Fibroblast of skin of left quadriceps (primary cell): ENCODE measurements at places on chromosomes 12 and 14.
A peak's percentile ranks its signal among the peaks of the same experiment; 100 is the strongest.

GRCh38 chr14:65072256-65072655 lies 30.1 kb downstream of the MAX start:
- DNase-seq: no peak

GRCh38 chr12:13100605-13100881 lies 2.9 kb downstream of the GSG1 start:
- no peak for DNase-seq

GRCh38 chr12:118590406-118591150 lies 214.2 kb downstream of the SUDS3 start:
- DNase-seq: no peak

GRCh38 chr12:31929027-31929526 lies 30.1 kb upstream of the RESF1 start:
- DNase-seq: no peak

DNA sequence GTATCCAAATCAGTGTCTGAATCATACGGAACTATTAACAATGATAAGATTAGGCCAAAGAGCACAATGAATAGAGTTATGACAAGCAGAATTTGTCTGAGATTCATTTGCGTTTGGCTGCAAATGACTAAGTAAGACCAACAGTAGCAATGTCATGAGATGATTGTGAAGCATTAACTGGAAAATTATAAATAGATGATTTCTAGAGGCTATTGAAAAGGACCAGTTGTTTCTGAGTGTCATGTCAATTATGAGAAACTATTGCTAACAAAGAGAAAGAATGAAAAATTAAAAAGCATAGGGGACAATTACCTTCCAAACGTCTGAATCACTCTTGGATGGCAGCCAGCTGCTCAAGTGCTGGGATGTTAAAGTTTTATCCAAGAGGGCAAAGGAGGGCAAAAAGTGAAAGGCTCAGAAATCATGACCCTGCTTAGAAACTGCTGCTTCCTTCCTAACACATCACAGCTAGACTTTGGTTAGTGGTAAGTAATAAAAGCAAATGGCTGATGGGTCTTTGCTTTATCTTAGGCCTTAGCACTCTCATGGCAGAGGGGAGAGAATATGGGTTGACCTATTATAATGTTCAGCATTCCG lies 89.0 kb downstream of the AKAP6 start:
- DNase-seq: no peak

GRCh38 chr14:98170575-98170974 lies 1101.4 kb downstream of the BCL11B start:
- no peak for DNase-seq

DNA sequence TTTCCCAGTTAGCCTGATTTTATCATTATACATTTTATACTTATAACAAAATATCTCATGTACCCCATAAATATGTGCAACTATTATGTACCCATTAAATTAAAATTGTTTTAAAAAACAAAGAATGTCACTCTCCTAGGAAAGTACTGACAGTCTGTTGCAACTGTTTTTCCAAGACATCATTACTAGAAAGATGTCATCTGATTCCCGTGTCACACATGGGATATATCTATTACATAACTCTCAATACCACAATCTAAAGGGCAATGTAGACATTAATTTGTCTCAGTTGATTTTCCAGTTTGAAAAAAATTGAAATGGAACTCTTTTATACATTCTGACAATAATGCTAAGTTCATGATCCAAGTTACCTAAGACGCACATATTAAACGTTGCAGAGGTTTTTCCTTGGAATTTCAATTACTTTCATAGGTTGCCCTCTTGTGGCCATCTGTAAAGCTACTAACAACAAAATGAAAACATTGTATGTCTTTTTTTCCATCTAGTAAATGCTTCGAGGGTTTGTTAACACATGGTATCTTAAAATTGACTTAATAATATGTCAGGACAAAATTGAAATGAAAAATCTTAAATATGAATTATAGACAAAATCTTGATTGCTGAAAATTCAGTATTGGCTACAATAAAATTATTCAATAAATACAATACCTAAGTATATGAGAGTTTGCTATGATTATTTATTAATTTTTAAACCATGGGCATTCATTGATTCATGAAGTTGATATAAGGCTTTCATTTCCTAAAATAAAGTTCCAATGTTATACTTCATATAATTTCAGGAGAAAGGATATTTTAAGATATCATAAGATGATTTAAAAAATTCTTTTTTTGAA lies 131.6 kb downstream of the PPFIA2 start:
- DNase-seq: peak; percentile 20

DNA sequence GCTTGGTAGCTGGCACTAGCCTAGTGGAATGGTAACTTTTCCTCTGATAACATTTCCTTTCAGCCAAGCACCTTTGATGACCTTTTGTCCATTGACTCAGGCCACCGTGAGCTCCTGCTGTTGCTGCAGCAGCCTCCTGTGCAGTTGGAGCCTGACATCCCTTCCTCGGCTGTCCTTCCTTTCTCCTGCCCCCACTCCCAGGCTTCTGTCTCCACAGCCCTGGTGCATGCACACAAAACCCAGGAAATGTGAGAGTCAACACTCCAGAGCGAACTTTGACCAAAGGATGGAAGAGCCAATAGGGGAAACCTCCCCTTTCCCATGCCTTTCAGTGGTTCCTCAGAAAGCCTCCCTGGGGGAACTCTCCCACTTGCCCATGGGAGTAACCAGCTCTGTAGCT lies 115.0 kb downstream of the TMEM260 start:
- DNase-seq: no peak

GRCh38 chr12:100576331-100577036 lies 3.0 kb downstream of the GAS2L3 start:
- DNase-seq: peak; percentile 53

DNA sequence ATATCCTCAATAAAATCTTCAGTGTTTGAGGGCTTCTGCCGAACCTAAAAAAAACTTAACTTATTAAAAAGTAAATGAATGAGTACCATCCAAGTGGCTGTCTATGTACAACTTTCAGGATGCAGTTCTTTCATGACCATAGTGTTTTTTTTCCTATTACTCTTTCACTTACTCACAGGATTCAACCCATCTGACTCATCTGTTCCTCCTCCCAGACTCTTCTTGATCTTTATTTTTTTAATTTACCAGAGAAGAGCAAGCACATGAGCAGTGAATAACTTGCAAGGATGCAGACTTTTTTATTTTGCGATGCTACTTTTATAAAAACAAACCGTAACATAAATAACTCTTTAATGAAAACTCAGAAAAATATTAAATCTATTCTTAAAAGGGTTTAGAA lies 24.5 kb downstream of the RECQL start:
- DNase-seq: peak; percentile 2

DNA sequence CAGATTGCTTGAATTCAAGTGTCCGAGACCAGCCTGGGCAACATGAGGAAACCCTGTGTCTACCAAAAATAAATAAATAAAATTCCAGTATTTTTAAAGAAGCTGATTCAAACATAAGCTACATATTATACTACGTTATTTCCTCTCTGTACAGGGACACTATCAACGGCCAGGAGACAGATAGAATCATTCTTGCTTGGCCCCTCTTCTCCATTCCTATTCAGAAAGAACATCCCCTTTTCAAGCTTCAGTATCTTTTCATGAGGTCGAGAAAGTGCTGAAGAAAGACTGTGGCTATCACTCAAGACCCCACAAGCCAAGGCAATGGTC lies 314 bp upstream of the DHRS7 start:
- DNase-seq: no peak

DNA sequence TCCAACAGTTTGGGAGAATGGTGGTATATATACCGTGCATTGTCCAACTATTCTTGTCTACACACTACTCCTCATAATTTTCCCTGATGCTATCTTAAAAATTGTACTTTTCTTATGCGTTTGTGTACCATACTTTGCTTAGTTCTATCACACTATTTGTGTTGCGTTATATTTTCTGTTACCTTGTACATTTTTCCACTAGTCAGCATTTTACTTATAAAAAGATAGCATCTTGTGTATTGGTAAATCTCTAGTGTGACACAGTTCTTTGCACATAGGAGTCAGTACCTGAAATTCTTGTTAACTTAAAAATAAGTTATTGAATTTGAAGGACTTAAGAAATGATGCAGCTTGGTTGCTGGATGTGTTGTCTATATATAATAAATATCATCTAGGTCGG lies 201.8 kb upstream of the LMO3 start:
- DNase-seq: no peak

DNA sequence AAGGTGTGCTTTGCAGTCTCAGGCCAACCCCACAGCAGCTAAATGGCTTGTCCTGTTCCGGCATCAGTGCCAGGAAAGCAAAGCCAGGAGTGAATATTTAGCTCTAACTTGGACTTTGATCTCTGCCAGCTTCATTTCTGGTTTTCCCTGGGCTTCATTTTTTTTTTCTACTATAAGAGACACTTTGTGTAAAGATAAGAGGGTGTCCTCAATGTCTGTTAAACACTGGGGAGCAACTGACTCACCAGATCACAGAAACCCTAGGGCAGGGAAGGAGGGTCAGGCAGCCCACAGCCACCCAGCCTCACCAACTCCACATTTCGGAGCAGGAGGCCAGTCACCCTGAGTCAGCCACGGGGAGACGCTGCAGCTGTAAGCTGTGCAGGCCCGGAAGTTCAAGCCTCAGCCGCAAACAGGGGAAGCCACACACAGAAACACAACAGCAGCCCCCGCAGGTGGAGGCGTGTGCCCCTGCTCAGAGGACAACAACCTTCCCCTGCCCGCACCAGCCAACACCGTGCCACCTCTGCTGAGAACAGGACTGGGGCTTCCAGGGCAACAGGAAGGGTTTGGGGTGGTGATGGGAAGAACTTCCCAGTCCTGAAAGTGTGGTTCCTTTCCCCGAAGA lies 6.3 kb downstream of the TNFRSF1A start:
- peak; percentile 51 for DNase-seq

DNA sequence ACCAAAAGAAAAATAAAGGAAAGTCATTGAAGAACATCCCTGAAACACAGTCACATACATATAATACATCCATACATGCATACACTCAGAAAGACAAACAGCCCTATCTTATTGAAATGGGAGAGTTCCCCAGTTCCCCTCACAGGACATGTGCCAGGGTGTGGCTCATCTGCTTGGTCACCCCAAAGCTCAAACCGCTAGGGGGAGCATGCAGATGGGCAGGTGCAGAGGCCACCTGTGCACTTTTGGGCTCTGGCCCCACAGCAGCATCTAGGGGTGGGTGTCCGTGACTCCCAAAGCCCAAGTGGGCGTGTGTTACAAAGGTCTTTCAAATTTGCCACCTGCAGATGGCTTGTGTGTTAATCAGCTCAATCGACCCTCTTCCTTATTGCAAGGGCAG lies 75.2 kb downstream of the CMAS start:
- DNase-seq: no peak

- DNase-seq: no peak
Observed at GRCh38 chr12:8677362-8677761, 14.7 kb upstream of the MFAP5 start.

GRCh38 chr12:5388581-5389535 lies 43.0 kb upstream of the NTF3 start:
- DNase-seq: no peak

DNA sequence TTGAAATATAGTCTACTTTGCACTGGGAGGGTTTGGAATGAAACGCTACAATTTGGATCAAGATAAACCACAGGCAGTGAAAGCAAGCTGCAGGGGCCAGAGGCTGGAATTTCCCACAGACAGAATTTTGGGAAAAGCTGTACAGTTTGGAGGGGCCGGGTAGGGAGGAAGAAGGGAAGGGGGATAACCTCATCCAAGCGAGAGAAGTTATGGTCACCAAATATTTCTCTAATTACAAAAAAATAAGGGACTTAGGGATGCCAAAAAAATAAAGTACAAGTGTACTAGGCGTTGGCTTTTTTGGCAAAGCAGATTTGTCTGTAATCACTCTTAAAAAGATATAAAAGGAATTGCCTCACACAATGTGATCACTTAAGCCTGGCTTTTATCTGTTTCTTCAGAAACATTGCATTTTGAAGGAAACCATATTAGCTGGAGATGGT lies 31.2 kb upstream of the ADGRD1 start:
- DNase-seq: no peak

DNA sequence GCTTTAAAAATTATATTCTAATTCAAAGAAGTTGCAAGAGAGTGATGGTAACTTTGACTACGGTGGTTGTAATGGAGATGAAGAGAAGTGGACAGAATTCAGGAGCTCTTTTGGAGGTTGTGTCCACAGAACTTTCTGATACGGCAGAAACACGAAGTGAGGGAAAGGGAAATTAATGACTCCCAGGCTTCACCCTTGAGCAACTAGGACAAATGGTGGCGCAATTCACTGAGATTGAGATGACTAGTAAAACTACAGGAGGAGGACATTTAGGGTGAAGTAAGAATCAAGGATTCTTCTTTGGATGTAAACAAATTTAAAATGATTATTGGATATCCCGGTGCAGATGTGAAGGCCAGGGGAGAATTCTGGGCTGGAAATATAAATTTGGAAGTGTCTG lies 212.6 kb downstream of the PTPRO start:
- DNase-seq: no peak

- DNase-seq: peak; percentile 42
Observed at GRCh38 chr12:12181511-12181910, 85.3 kb downstream of the LRP6 start.

GRCh38 chr12:11980115-11980514 lies 90.6 kb upstream of the BCL2L14 start:
- no peak for DNase-seq
